Substantia nigra (tissue), 51 donors: ENCODE measurements at places on chromosomes 7 and 10.
A peak's percentile ranks its signal among the peaks of the same experiment; 100 is the strongest.

DNA sequence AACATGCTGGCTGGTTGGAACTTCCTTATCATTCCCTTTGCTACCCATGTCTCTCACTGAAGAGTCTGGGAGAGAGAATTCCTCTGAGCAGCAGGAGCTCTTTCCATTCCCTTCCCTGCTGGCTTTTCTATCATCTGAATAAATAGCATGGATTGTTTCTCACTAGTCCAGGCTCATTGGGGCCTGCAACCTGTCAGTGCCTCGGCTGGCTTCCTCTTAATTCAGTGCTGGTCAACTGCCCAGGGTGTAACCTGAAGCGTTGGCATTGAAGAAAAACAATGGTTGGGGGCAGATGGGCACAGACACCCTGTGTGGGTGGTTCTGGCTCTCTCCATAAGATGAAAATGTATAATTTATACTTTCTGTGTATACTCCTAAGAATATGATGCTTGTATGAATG is 155.6 kb downstream of the ANLN start:
- no peak for DNase-seq

DNA sequence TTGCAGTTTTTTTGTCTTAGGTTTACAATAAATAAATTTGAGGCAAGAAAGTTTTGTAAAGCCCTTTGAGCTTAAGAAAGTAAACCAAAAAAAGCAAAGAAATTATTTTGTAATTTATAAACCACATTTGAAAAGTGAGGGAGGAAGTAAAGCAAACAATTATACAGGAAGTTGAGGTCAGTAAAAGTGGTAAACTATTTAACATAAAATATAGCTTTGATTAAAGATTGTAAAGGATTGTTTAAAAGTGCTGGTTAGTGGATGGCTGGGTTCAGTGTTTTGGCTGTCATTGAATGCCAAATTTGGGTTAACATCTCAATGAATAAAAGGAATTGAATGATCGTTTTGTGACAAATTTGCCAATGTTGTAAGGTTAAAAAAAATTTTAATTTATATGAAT is 9.9 kb downstream of the SOSTDC1 start:
- DNase-seq: no peak

- peak; percentile 62 for DNase-seq
Measured at GRCh38 chr7:142854372-142855113, at the start of gene EPHB6. TSS of gene EPHB6 (plus strand) at chr7:142855076. CDS start at chr7:142863228, 8,152 bp downstream.

GRCh38 chr10:97600616-97601015 is 11.1 kb downstream of the C10orf62 start:
- no peak for DNase-seq

GRCh38 chr10:128150561-128150960 is 24.3 kb upstream of the MKI67 start:
- DNase-seq: no peak

DNA sequence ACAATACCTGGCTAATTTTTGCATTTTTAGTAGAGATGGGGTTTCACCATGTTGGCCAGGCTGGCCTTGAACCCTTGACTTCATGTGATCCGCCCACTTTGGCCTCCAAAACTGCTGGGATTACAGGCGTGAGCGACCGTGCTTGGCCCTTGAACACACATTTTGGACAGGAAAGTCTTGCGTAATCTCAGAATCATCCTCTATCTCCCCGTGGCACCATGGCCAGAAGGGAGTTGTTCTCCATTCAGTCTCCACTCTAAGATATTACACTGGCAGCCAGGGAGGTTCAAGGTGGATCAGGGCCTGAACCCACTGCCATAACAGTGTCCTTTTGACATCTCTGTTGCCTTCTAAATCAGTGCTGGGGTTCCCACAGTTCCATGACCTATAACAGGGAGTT is 29.2 kb upstream of the GALNTL5 start:
- DNase-seq: no peak

DNA sequence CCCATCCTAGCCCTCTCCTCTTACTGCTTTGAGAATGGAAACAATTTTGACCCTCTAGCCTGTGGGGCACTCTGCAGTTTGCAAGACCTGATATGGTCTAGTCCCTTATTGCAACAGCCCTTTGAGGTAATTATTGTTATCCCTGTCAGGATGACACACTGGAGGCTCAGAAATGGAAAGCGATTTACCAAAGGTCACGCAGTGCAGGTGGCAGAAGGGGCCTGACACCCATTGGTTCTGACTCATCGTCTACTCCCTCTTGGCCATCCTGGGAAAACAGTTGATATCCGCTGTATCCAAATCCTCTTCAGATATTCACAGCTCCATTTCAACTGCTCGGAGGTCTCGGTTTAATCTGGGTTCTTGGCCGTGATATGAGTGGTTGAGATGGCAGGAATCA is 44.7 kb upstream of the AQP1 start:
- no peak for DNase-seq

- DNase-seq: no peak
Measured at GRCh38 chr10:69742928-69743602, 58.6 kb upstream of the COL13A1 start.

DNA sequence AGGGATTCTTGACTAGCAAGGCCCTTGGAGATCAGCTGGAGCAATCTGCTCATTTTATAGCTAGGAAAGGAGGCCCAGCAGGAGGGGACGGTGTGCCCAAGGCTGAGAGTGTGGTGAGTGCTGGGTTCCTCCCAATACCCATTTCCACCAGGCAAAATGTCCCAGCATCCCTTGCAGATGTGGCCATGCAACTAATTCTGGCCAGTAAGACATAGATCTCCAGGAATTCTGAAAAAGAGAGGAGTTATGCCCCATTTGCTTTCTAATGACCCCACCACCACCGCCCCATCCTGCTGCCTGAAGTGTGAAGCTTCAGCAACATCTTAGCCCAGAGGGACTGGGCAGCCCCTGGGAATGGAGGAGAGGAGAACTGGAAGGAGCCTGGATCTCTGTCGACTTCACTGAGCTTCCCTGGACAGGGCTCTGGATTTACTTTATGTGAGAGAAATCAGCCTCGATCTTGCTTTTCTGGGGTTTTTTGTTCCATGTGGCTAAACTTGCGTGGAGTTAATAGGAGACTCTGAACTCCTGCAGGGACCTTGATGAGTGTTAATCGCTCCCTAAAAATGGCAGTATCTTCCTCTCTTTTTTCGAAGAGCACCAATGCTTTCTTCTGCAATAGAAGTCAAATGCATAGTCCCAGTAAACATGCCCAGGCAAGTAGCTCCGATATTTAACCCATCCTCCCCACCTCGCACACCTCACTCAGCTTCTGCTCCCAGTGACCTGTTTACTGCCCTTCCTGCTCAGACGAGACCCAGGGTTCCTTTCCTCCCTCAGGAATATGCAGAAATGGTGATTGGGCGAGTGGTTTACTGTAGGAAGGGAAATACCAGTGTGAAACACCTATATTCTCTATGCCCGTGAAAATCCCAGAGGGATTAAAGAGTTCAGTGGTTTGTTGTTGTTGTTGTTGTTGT is 127.5 kb upstream of the GPR26 start:
- DNase-seq: no peak

DNA sequence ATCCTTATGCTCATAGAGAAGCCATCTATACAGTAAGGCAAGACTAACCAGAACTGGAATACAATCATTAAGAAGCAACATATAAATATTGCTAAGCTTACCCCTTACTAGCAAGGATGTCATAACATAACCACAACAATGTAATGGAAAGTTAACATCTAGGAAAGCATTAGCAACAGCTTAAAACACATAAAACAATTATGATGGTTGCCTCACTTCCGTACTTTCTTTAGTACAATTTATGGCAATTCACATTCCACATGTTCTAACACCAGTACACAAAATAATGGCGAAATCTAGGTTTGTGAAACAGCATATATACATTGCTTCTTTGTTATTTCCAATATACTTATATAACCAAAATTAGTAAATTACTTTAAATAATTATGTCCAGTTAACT is 195.0 kb downstream of the AHR start:
- DNase-seq: no peak

DNA sequence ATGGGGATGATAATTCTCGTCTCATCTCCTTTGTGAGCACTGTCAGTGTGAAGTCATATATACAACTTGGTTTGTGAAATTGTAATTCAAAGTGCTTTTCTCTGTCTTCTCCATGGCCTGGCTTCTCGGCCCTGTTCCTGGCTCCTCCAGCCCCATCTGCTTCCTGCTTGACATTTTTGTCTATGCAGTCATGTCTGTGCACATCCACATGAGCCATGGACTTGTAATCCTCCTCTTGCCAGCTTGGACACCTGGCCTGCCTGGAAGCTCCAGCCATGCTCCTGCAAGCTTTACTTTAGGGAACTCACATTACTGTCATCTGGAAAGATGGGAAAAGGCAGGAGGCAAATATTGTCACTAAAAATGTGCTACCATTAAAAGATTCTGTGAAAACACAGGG is 576.0 kb upstream of the DPP6 start:
- DNase-seq: no peak

- DNase-seq: no peak
Measured at GRCh38 chr7:66429498-66430163, 199.1 kb upstream of the KCTD7 start.

DNA sequence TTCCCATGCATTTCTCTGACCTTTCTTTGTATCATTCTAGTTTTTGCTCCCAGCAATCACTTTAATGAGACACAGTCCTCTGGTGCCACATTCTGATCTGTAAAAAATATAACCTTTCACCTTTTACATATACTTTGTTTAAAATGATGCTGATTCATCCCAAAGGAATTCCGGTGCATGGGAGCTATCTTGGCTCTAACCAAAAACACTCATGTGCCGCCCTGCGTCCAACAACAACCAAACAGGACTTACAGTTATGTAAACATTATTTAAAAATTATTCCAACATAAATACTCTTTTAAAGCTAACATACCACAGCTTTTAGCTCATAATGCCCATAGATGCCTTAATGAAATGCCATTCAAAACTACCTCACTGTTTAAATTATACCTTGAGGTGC is 7.7 kb upstream of the OPALIN start:
- DNase-seq: no peak

DNA sequence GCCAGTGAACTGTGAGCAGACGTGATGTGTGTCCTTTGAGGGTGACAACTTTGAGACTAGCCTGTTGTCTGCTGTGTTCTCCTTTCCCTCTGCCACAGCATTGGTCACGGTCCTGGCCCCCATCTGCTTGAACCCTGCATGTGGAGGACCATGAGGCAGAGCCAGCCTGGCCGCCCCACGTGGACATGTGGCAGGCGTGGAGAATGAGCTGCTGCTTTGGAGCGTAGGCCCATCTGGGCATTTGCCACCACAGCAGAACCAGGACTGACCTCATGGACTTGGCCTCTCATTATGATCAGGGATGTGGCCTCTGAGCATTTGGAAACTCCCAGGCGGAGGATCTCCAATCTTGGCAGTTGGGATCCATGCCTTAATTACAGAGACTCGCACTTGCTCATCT is 448.5 kb downstream of the TCERG1L start:
- no peak for DNase-seq

DNA sequence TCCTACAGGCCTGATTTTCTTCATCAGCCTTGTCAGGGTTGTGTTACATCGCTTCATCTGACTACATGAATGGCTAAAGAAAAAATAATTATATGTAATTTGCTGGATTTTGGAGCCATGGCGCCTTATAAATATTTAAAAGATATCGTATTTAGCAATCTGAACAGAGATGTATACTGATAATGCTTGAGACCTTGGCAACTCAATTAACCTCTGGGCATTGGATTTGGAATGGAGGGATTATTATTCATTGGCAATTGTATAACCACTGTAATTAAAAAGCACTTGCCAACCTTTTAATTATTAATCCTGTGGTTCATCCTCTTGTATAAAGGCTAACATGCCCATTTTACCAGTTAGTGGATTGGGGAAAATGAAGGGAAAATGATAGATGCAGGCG is 745.1 kb downstream of the CNTNAP2 start:
- no peak for DNase-seq

- no peak for DNase-seq
Measured at GRCh38 chr10:120701381-120701780, 149.8 kb upstream of the WDR11 start.

DNA sequence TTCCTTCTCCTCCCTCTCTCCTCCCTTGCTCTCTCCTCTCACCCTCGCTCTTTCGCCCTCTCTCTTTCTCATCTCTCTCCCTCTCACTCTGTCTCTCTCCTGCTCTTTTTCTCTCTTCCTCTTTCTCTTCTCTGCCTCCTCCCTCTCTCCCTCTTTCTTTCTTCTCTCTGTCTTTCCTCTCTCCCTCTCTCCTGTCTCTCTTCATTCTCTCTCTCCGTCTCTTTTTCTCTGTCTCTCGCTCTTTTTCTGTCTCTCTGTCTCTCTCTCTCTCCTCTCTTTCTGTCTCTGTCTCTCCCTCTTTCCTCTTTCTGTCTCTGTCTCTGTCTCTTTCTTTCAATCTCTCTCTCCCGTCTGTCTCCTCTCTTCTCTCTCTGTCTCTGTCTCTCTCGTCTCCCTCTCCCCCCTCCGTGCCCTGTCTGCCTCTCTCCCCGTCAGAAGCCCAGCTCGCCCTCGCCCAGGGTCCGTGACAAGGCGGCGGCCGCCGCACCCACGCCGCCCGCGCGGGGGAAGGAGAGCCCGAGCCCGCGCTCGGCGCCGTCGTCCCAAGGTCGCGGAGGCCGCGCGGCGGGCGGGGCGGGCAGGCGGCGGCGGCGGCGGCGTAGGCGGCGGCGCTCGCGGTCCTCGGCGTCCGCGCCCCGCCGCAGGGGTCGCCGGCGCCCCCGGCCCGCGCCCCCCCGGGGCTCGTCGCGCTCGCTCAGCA is 21.3 kb upstream of the HSPB1 start:
- DNase-seq: no peak

DNA sequence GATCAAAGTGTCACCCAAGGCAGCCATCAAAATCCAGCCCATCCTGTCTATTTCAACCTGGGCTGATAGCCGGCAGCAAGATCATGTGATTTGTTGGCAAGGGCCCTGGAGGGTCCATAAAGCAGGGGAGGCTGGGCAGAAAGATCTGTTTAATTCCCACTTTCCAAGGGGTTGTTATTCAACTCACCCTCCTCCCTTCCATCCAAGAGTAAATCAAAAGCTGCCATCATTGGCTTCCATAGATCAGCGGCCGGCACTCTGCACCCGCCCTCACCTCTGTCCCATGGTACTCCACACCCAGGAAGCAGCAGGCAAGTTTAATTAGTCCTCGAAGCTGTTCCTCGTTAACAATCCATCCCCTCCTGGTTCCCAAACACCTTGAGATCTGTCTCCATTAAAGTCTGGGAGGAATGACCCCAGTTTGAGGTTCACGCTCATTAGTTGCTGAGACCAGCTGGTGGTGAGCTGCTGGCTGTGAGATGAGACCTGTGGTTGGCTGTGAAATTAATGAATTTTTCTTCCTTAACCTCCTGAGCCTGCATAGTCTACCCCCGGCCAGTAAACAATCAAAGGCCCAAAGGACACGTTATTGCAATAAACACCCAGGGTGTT is 120.6 kb upstream of the CHST15 start:
- DNase-seq: no peak

GRCh38 chr10:69934768-69935167 is 117.9 kb upstream of the MACROH2A2 start:
- DNase-seq: no peak

DNA sequence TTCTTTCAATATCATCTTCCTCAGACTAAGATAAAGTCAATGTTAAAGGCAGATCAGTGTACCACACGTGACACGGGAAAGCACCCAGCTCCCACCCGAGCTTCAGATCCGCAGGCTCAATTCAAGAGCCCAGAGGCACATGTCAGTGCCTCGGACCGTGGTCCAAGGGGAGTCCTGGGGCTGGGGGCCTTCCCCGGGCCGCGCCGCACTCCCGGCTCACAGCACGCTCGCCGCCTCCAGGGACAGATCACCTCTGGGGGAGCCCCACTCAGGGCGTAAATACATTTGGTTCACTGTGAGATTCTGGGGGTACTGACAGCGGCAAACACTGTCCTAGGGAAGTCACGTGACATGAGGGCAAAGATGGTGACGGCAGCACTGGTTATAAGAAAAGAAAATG is 10.8 kb downstream of the BNIP3 start:
- no peak for DNase-seq
